ENCODE measurements at places on chromosomes 7 and 10.

GRCh38 chr10:62224606-62225005 lies 44.0 kb downstream of the RTKN2 start:
- no peak for DNase-seq

- DNase-seq, result no peak
These were observed 500.8 kb downstream of the PLXNA4 start for GRCh38 chr7:132075515-132075914.

DNA sequence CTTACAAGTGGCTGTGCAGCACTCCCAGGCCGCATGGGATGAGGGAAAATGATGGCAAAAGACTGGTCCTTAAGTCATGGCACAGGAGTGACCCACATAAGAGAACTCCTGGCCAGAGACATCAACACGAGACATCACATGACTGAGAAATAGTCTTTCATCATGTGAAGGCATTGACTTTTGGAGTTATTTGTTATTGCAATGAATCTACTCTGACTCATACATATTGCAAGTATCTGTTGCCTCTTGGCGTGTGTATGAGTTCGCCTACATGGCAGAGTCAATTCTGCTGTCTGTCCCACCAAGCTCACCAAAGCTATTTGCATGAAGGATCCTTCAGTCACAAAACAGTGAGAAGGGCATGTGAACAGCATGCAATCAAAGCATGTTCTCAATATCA lies 59.7 kb upstream of the HABP2 start:
- no peak for DNase-seq

DNA sequence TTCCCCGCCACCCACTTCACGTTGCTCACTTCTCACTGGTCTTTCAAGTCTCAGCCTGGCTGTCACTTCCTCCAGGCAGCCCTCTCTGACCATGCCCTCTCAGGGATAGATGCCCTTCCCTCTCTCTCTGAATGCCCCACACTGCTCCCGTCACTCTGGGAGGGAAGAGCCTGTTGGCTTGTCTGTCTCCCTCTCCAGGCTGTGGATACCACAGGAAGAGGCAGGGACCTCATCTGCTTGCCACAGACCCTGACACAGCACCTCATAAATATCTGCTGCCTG lies 93.1 kb downstream of the OAT start:
- no peak for DNase-seq

GRCh38 chr7:7054252-7054830 lies 128.0 kb upstream of the C1GALT1 start:
- DNase-seq, result no peak

GRCh38 chr10:120335553-120335952 lies 121.5 kb upstream of the PLPP4 start:
- DNase-seq, result no peak

DNA sequence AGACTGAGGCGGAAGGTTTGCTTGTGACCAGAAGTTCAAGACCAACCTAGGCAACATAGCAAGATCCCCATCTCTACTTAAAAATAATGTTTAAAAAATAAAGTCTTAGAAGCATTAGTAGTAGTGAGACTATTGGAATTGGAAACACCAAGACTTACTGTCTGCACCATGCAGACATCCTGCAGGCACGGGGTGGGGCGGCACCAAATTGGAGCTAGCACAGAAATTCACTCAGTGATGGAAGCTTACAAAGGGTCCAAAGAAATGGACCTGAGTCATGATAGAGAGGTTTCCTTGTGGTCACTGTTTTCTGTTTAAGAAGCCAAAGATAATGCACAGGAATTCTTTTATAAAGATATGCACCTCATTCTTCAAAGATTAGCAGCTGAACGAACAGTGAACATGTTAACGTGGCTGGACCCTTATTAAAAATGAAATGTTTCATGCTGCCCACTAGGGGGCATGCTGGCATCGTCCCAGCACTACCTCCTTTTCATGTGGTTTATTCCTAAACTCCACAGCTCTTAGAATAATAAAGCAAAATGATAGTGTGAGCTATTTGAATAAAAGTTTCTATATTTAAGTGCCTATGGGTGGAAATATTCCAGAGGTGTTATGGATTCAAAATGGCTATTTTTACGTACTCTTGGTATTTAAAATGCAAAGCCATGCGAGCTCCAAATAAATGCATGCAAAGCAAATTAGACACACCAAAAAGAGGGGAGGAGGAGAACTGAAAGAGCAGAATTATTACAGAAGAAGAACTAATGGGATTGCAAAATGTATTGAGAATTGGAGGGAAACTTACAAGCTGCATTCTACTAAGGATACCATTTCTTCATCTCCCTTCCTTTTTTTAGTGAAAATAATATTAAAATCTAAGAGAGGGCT lies 28.6 kb downstream of the PDSS1 start:
- no peak for DNase-seq

GRCh38 chr10:30986053-30986555 lies 45.6 kb downstream of the ZNF438 start:
- DNase-seq, result no peak

- no peak for DNase-seq
These were observed 41.7 kb downstream of the AKR1E2 start for GRCh38 chr10:4867520-4868356.

- no peak for DNase-seq
These were observed 19.0 kb downstream of the GIMAP4 start for GRCh38 chr7:150586068-150586784.

DNA sequence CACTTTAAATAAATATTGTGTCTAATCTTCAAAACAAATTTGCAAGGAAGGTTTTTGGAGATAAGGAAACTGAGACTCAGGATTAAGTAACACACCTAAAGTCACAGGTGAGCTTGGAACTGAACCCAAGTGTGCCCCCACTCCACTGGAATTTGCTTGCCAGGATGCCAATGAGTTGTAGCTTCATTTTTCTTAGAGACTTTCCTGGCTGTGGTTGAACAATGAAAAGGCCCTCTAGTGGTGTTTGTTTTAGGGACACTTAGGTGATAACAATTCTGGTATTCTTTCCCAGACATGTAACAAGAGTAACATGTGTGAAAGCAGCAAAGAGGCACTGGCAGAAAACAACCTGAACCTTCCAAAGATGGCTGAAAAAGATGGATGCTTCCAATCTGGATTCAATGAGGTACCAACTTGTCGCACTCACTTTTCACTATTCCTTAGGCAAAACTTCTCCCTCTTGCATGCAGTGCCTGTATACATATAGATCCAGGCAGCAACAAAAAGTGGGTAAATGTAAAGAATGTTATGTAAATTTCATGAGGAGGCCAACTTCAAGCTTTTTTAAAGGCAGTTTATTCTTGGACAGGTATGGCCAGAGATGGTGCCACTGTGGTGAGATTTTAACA lies 1.5 kb downstream of the IL6 start:
- DNase-seq, result peak; percentile 47

GRCh38 chr10:80158126-80158525 lies 25.6 kb downstream of the PLAC9 start:
- no peak for DNase-seq

GRCh38 chr7:51329696-51330263 lies 13.2 kb upstream of the COBL start:
- DNase-seq, result no peak

DNA sequence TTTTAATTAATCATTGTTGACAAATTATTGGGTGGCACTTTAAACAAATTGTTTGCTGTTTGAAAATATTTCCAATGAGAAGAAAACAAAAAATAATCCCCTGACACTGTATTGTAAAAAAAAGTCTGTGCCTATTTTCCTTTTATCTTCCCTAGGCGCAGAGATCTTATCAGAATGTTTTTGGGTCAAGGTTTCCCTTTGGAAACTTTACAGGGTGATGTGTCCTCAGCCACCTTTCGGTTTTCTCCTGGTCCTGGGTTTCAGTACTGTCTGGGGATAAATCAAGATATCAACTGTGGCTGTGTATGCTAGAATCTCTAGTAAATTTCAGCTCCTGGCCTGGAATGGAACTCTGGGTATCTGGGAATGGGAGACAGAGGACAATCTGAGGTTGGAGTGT lies 1.4 kb downstream of the ZNF107 start:
- no peak for DNase-seq

GRCh38 chr7:132842478-132842877 lies 239.4 kb downstream of the CHCHD3 start:
- no peak for DNase-seq

- no peak for DNase-seq
These were observed 9.4 kb downstream of the SCRN1 start for GRCh38 chr7:29980151-29980550.

GRCh38 chr10:22980822-22981221 lies 53.0 kb downstream of the ARMC3 start:
- no peak for DNase-seq

DNA sequence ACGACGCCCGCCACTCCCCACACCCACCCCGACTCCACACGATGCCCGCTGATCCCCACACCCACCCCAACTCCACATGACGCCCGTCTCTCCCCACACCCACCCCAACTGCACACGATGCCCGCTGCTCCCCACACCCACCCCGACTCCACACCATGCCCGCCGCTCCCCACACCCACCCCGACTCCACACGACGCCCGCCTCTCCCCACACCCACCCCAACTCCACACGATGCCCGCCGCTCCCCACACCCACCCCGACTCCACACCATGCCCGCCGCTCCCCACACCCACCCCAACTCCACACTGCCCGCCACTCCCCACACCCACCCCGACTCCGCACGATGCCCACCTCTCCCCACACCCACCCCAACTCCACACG lies 317.0 kb downstream of the DNAJB6 start:
- DNase-seq, result no peak

- no peak for DNase-seq
These were observed 19.2 kb upstream of the EN2 start for GRCh38 chr7:155438777-155439176.

- no peak for DNase-seq
These were observed 240.8 kb upstream of the KLF14 start for GRCh38 chr7:130974794-130975193.

DNA sequence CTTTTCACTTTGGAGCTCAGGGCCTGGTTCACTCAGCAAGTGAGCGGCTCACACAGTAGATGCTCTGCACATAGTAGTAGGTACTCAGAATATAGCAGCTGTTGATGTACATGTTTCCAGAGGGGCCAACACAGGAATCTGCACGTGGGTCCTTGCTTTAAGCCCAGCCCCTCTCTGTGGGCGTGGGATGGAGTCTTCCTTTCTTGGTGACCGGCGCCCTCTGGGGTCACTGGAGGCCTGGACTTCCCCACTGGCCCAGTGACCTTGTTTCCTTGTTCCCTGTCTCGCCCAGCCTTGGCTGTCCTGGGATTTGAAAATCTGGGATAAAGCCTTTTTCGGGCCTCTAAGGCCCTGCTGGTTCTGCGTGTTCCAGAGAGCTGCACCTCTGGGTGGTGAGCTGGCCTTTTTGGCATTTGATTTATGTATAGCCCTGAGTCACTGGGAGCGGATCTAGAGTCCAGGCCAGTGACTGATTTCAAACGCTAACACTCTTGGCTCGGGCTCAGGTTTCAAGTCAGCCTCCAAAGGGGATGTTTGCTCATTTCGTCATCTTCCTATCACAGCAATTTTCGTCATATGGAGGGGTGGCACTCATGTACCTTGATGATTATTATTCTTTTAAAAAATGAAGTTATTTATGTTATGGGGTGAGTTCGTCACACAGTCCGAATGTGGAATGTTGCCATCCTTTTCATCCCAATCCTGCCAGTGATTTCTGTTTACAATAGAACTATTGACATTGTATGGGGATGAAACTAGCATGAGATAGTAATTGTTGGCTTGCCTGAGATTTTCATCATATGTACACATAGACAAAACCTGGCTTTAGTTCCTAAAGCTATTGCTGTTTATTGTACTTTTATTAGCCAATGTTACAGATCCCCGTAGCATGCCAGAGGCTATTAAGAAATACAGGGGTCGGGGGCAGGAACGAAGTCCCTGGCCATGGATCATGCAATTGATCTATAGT lies 65.5 kb downstream of the CUX1 start:
- DNase-seq, result peak; percentile 67

GRCh38 chr10:86684331-86685097 lies 16.2 kb downstream of the LDB3 start:
- no peak for DNase-seq

DNA sequence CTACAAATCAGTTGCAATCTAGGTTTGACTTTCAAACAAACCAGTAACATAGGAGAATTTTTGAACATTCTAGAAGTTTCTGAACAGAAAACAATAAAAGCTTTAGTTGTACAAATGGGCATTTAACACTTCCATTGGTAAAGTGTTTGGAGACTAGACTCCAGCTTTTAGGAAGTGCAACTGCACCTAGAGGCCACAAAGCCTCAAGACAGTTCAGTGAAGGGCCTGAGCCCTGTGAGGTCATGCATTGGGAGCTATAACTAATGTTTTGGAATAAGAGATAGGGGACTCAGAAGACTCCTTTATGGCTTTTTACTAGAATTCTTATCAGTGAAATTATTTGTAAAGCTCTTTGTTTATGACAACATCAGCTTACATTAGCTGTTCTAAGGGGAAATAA lies 3.0 kb upstream of the EPHB6 start:
- DNase-seq, result no peak

DNA sequence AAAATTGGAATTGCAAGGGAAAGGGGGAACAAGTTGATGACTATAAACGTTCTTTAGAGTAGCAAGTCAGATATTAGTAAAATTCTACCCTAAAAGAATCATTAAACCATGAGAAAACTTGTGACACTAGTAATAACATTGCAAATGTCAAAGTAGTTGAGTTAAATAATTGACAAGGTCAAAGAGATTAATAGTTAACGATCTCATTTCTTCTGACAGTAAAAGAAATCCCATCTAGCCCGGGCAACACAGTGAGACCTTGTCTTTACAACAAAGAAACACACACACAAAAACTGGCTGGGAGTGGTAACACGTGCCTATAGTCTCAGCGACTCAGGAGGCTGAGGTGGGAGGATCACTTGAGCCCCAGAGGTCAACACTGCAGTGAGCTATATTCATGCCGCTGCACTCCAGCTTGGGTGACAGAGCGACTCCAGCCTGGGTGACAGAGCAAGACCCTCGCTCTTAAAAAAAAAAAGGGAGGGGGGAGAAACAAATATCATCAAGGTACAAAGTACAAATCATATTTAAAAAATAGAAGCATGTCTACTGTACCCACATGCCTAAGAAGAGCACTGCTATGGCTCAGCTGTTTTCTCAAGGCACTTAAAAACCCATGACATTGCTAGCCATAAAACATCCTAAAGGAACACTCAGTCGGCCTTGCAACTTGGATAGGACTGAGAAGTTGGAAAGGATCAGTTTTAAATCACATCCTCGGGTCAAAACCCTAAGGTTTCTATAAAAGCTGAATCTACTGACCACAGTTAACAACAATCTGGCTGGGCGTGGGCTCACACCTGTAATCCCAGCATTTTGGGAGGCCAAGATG lies 401.1 kb downstream of the PARD3 start:
- no peak for DNase-seq
